Activated CD4-positive, alpha-beta T cell treated with anti-CD3 and anti-CD28 coated beads, Interleukin-2, amount 10 ng/mL, durations not matched to agents 24 days and 14 days (primary cell): ENCODE measurements at places on chromosomes 1 and 21. TPM values are rescaled to one million over a fixed set of nuclear protein-coding genes. Genes with fewer than 3 reads are reported as not detected.

GRCh38 chr1:225697428-225697827, 44.5 kb upstream of the ENAH start:
- no peak for DNase-seq

GRCh38 chr1:157415661-157416060, 136.7 kb downstream of the FCRL5 start:
- DNase-seq = no peak

GRCh38 chr1:243217349-243217748, 37.7 kb downstream of the CEP170 start:
- no peak for DNase-seq

MTARC2 gene
- total RNA-seq = not detected in 2 replicates

ST6GALNAC3 gene
- 0.28 TPM in 1 of 2 replicates, not detected in the other for total RNA-seq

GRCh38 chr1:97210307-97210706, 488.7 kb downstream of the PTBP2 start:
- DNase-seq = no peak

TSTD1 gene
- total RNA-seq = 41.7 and 49.7 TPM in 2 replicates

- no peak for DNase-seq
These were observed 62.9 kb upstream of the TMPRSS2 start for GRCh38 chr21:41570791-41571355.

KLHL12 gene
- 28.0 and 30.5 TPM in 2 replicates for total RNA-seq

GRCh38 chr1:207313131-207313530, 8.3 kb upstream of the CD55 start:
- DNase-seq = no peak

- DNase-seq = no peak
These were observed 85.6 kb downstream of the GDAP2 start for GRCh38 chr1:117843791-117844190.

CELA3A gene
- total RNA-seq = not detected in 2 replicates

DNA sequence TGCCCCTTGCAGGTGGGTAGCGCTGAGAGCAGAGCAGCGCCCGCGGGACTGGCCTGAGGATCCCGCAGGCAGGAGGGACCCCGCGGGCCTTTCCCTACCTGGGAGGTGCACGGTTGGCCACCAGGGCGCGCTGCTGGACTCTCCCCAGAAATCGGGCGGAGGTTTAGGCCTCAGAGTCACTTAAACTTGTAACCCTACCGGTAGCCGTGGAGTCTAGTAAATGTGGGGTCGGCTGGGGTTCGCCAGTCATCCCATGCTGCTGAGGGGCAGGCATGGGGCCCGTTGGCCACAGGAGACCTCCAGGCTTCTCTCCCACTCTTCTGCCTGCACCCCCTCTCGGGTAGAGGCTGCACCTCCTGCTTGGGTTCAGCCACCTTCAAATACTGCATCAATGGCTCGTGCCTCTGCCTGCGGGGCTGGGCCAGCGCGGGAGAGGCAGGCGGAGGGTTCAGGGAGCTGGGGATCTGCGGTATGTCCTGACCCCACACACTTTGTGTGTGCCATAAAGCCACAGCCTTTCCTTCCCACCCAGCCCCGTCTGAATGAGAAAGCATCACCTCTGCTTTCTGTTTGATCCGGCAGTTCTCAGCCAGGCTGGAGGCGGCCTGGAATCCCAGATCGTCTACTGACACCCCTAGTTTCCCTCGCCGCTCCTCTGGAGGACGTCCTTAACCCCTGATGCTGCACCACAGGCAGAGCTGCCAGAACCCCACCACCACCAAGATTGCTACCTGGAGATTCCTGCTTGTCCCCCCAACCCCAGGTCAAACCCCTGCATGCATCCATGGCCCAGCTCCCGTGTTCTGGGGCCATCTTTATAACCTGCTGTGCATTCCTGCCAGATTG, 12.3 kb upstream of the GSTM4 start:
- peak; percentile 97 for DNase-seq

DNA sequence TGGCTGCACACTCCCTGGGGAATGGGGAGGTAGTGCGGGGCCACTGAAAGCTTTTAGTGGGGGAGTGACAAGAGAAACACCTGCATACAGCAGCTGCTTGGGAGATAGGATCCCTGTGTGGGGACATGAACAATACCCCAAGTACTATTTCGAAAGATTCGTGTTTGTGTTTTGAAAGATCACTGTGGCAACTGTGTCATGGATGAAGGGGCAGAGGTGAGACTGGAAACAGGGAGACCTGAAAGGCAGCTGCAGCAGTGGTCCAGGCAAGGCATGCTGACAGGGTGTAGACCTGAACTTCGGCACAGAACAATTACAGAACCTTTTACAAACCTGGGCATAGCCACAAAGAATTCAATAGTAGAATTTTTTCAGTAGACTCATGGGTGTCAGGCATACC, 32.9 kb downstream of the TENT5C start:
- no peak for DNase-seq

DNA sequence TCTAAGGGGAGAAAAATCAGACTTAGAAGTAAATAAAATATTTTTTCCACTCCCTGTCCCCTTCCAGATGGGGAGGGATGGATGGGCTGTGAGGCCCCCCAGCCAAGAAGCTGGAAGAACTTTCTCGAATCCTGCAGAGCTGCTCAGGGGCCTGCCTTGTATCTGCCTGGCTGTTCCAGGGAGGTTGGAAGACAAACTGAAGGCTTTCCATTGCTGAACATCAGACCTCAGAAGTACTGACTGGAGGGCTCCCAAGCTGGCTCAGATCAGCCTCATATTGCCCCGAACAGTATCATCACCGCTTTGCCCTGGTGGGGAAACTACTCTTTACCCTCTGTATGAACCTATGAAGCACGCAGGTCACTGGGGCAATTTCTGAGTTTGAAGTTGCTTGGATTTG, 12.4 kb upstream of the F3 start:
- no peak for DNase-seq

DNA sequence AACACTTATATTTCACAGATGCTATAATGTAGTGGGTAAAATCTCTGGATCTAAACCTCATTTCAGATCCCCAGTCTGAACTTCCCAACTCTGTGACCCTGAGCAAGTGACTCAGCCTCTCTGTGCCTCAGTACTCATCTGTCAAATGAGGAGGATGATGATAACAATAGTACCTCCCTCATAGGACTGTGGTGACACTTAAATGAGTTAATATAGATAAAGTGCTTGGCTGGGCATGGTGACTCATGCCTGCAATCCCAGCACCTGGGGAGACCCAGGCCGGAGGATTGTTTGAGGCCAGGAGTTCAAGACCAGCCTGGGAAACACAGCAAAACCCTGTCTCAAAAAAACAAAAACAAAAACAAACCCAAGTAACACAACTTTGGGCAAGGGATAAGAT, 4.7 kb upstream of the ECE1 start:
- peak; percentile 78 for DNase-seq

GRCh38 chr1:214542275-214543199, 8.9 kb downstream of the PTPN14 start:
- no peak for DNase-seq

- DNase-seq = no peak
These were observed 30.8 kb upstream of the TP53BP2 start for GRCh38 chr1:223876590-223876989.

GRCh38 chr1:45607404-45608074, 16.3 kb downstream of the CCDC17 start:
- DNase-seq = no peak

- DNase-seq = no peak
These were observed 44.1 kb downstream of the ALPL start for GRCh38 chr1:21553116-21553926.

S100A7 gene
- not detected in 2 replicates for total RNA-seq

RNU1-1 gene
- 1,962 and 2,189 TPM in 2 replicates for total RNA-seq

HES4 gene
- 2.8 and 5.0 TPM in 2 replicates for total RNA-seq

GBP6 gene
- 0.40 and 0.50 TPM in 2 replicates for total RNA-seq

DNA sequence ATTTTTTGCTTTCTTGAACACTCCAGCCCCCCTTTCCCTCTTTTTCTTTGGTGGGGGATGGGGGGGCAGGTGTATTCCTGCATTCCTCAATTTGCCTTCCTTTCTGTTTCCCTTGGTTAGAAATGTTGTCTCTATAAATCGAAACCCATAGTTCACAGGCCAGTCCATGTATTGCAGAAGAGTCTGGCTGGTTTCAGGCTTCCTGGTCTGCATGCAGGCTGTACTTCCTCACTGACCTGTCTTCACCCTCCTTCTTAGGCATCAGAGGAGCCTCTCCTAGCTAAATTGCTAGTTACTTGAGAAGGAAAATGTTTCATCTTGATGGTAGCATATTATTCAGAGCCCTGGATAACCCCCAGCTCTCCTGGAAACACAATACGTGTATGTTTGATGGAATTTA, 140.0 kb downstream of the SPATA46 start:
- DNase-seq = no peak

BATF3 gene
- total RNA-seq = 100.0 and 100 TPM in 2 replicates

CD5L gene
- not detected in 2 replicates for total RNA-seq

DNA sequence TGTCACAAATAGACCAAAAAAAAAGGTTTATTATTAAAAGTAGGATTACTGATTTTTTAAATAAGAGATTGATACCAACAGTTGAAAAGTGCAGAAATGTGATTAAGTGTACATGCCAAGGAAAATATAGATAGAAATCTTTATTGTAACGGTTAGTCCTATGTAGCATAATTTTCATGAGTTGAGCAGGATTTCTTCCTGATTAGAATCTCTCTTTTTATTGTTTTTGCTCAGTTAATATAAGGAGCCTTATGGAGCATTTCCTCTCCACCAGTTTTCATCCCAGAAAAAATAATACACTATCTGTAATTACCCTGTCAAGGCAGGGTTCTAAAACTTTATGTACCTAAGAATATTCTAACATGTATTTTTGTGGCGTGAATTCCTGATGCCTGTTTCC, 23.4 kb downstream of the CAPZA1 start:
- no peak for DNase-seq

KRTAP11-1 gene
- not detected in 2 replicates for total RNA-seq

DNA sequence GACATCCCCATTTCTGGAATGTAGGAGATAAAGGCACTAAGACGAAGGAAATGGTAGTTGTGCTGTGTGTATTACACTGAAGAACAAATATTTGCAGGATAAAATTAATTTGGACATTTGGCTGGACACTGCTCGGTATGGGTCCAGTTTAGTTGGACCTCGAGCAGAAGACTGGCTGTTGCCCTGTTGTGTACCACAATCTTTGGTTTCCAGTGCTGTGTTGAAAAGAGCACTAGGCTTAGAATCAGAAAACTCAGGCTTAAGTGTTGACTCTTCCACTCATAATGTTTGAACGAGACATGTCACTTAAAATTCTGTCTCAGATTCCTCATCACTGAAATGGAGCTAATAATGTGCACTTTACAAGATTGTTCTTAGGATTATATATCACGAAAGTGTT, 1.2 kb upstream of the ARPC5 start:
- no peak for DNase-seq

GRCh38 chr1:229848752-229849677, 218.0 kb upstream of the GALNT2 start:
- DNase-seq = no peak

KRTAP21-2 gene
- total RNA-seq = not detected in 2 replicates

DNA sequence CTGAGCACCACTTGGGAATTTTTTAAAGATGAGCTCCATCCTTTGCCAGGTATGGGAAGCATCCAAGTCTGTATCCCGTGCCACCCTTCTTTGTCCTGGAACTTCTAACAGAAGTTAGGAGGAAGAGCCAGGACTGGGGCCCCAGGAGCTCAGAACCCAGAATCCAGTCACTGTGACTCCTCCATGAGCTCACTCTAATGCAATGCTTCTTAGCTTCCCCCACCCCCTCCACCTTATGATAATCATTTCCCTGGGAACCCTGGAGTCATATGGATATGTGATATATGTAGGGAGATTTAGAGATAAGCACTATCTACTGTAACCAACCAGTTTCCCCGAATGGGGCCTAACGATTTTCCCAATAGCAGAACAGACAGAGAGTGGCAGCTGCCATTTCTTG, 758 bp upstream of the SPRR5 start:
- DNase-seq = no peak
